Left hindlimb (tissue), 1 donor: ENCODE measurements at places on chromosomes 13 and 19.

DNA sequence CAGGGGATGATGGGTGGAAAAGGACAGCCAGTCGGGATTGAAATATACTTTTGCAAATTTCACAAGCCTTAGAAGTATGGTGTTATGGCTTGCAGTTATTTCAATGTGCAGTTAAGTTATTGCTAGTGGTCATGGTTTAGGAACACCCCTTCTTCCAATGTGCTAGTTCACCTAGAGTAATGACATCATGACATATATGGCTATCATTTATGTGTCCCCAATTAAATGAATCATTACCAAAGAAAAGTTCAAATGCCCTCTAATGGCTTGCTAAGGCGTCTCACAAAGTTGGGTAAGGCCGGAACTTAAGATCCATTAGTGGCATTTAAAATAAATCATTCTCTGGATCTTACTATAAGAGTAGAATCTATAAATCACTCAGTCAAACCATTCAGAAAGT lies 271.6 kb downstream of the SPRY2 start:
- DNase-seq = no peak

GRCh38 chr13:21910546-21910945 lies 239.7 kb downstream of the FGF9 start:
- DNase-seq = no peak

DNA sequence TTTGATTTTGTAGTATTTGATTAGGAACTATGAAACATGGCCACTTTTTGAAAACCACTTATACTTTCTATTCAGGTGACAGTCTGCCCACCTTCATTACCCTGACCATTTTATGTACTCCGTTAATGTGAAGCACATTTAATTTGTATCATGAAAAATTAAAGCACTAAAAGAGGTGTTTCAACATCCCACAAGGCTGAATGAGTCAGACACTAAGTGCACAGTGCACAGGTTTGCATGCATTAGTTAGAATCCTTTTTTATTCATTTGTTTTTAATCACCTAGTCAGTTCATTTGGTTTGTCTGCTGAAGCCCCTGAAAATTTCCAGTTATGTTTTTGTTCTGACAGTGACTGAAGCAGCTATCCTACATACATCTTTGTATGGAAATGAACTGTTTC lies 271.0 kb downstream of the SLITRK5 start:
- no peak for DNase-seq

GRCh38 chr13:95937714-95938320 lies 115.4 kb downstream of the UGGT2 start:
- no peak for DNase-seq

GRCh38 chr13:37665420-37665819 lies 66.9 kb upstream of the POSTN start:
- DNase-seq = no peak

- DNase-seq = no peak
These were observed 3.7 kb downstream of the GATAD2A start for GRCh38 chr19:19409205-19409604.

DNA sequence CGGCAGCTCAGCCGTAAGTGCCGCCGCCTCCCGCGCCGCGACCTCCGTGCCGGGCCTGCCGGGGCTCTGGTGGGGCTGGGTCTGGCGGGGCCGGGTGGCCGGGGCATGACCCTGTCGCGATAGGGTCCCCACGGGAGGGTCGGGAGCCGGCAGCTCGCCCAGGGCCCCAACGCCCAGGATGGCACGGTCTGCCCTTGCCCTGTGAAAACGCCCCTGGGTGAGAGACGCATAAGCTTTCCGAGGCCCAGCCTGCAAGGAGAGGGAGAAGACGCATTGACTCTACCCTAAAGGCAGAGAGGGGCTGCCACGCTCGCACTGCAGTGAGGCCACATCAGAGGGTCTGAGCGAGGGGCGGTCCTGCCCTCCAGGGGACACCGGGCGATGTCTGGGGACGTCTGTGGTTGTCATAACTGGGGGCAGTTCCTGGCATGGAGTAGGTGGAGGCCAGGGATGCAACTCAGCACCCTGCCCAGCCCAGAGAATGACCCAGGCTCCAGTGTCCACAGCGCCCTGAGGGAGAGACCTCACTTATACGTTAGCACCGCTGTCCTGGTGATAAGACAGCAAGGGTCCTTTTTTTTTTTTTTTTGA lies 539 bp downstream of the ZNF554 start:
- no peak for DNase-seq
